ENCODE measurements at places on chromosomes 2 and 18.
A peak's percentile ranks its signal among the peaks of the same experiment; 100 is the strongest.

GRCh38 chr18:24002479-24002878 lies 12.1 kb upstream of the TTC39C start:
- DNase-seq: peak; percentile 17

GRCh38 chr2:129888461-129888860 lies 91.0 kb upstream of the RAB6C start:
- no peak for DNase-seq

DNA sequence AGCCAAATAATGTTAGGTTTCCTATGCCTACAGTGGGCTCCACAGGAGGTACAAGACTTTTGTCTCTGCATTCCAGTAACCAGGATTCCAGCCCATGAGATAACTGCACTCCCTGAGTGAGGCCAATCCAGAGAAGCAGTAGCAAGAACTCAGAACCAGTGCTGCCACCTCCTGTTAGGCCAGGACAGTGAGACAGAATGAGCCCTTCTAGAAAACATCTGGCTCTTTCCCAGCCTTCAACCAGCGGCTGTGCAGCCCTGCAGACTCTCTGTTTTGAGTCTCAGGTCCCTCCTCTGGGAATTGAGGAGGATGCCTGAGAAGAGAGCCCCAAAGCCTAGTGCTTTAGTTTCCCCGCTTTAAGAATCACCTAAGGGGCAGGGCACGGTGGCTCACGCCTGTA lies 44.2 kb downstream of the ARID5A start:
- no peak for DNase-seq

DNA sequence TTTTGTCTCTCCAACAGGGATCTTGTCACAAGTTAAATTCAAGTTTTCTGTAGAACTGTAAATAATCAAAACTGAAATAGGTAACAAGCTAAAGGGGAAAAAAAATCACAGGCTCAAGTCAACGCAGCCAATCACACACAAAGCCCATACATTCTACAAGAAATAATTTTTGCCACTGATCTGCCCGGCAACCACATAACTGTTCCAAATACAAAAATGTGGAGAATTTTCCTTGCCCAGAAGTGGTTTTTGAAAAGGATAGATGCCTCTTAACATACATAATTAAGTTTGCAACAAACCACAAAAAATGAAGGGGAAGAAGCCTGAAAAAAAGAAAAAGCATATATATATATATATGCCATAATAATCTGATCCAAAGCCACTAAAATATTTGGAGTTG lies 60.3 kb downstream of the FARSB start:
- DNase-seq: no peak

- no peak for DNase-seq
These were observed 57.3 kb downstream of the MTHFD2 start for GRCh38 chr2:74255660-74256213.

GRCh38 chr2:85505551-85506238 lies 33.3 kb upstream of the MAT2A start:
- DNase-seq: no peak

GRCh38 chr2:46377101-46377581 lies 79.9 kb downstream of the EPAS1 start:
- DNase-seq: no peak

- no peak for DNase-seq
These were observed 14.9 kb downstream of the LPIN2 start for GRCh38 chr18:2997846-2998564.

DNA sequence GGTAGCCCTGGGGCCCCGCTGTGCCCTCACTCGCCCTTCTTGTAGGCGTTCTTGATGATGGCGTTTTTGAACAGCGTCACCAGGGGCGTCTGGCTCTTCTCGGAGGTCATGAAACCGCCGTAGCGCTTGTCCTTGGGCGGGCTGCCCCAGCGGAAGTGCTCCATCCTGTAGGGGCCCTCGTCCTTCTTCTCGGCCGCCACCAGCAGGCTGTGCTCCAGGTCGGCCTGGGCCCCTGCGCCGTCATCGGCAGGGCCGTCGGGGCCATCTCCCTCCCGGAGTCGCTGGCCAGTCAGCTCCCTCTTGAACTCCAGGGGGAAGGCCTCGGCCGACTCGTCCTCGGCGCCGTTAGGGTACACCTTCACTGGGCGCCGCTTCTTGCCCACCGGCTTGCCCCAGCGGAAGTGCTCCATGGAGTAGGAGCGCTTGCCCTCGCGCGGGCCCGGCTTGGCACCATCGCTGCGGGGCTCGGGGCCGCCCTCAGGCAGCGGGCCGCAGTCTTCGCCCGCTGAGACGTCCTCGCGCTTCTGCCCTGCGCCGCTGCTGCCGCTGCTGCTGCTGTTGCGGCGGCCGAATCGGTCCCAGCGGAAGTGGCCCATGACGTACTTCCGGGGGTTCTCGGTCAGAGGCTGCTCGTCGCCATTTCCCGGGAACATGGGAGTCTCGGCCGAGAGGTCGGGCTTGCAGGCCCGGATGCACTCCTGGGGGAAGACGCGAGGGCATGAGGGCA lies 7.2 kb downstream of the POMC start:
- peak; percentile 11 for DNase-seq

GRCh38 chr2:31230751-31231150 lies 3.2 kb upstream of the EHD3 start:
- DNase-seq: no peak

DNA sequence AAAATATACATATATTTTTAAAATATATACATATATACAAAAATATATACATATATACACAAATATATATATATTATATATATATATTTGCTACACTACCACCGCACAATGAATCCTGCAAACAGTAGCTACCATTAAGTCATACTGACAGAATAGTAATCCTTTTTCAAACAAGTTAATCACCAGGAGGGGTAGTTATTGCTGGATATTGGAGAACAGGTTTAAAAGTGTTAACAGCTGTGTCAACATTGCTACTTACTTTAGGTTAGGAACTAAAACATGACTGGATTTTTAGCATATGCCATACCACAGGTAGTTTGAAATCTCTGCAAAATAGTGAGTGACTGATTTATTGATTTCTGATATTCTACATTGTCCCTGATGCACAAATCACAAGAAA lies 529.1 kb upstream of the CDH7 start:
- no peak for DNase-seq

- DNase-seq: no peak
These were observed 1.6 kb downstream of the EHD3 start for GRCh38 chr2:31235504-31235902.

GRCh38 chr2:195413422-195413821 lies 243.6 kb upstream of the SLC39A10 start:
- no peak for DNase-seq

- no peak for DNase-seq
These were observed 139.1 kb downstream of the NXPH2 start for GRCh38 chr2:138640921-138641676.

- DNase-seq: no peak
These were observed 104.3 kb downstream of the FAM210A start for GRCh38 chr18:13621886-13622619.

GRCh38 chr2:215542690-215543089 lies 106.8 kb upstream of the FN1 start:
- DNase-seq: no peak

- no peak for DNase-seq
These were observed 9.0 kb downstream of the TEX51 start for GRCh38 chr2:126907671-126908070.

DNA sequence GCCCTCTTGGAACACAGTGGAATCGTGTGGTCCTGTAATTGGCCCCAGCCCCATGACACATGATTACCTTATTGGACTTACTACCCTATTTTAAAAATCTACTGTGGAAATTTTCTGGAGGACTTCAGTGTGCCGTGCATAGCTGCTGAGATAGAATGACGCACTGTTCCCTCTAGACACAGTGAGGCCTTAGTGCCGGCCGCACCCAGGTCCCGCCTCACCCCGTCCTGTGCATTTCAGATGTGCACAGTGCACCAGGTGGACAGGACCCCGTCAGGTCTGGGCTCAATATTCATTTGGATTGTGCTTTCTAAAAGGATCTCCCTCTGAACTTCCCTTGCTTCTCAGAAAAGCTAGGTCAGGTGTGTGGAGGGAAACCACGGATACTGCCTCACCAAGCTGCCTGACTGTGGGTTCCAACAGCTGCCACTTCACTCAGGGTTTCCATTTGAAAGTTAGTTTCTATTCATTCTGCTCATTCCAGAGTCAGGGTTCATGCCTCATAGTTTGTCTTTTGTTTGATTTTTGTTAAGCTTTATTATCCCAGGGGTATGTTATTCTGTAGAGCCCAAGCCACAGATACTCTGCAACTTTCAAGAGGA lies 155.8 kb downstream of the PTGR3 start:
- no peak for DNase-seq

- DNase-seq: no peak
These were observed 35.5 kb downstream of the STAT1 start for GRCh38 chr2:190978389-190979053.

GRCh38 chr2:64015898-64016297 lies 3.3 kb downstream of the VPS54 start:
- peak; percentile 16 for DNase-seq

DNA sequence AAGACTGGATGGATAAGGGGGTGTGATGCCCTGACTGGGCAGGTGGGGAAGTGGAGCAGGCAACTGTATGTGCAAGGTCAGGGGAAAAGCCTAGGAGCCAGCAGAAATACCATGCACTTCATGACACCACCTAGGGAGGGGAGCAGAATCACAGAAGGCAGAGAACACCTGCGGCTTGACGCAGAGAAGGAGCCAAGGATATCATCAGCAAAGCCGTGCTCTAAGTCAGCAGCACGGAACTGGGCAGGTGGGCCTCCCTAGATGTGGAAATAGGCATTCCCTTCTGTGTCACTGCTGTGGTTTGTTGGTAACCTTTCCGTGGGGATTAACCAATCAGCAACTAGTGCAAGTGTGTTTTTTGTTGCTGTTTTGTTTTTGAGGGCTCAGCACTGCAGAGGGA lies 41.3 kb downstream of the HDLBP start:
- no peak for DNase-seq

DNA sequence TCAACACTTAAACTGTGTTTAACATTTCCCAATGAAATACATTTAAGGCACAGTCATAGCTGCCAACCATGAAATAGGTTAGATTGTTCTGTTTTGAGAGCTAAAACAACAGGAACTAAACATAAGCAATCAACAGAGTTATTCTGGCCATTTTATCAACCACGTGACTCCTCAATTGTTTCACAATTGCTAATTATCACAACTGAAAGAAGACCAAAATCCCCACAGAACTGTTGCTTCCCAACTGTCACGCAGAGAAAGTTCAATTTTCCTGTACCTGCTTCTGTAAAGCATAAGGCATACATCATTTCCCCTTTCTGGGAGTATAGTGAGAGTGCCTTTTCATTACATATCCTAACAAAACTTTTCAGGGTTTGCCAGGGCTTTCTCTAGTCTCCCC lies 248.6 kb downstream of the EPHA4 start:
- DNase-seq: no peak

DNA sequence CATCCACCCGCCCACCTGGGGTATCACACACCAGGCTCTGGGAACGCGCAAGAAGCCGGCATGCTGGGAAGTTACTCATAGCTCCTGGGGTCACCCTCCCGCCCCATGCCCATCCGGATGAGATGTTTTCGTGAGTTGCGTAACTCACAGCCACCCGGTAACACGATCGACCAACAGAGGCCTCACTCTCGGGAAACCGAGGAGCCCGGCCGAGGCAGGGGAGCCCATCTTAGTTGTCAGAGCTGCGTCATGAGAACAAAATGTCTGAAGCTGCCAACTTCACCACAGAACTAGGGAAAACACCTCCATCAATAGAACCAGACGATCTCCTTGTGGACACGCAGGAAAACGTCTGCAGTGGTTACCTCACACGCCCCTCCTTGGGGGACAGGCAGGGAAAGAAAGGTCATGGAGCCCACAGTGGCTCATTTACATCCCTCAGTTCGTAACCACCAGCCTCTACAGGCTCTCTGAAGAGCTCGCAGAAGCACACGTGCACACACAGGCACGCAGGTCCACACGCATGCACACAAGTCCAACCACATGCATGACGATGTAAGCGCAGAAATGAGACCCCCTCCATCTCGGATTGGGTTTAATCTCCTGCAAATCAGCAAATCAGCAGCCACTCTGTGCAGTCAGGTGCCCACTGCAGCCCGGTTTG lies 26.2 kb downstream of the ADI1 start:
- DNase-seq: no peak

DNA sequence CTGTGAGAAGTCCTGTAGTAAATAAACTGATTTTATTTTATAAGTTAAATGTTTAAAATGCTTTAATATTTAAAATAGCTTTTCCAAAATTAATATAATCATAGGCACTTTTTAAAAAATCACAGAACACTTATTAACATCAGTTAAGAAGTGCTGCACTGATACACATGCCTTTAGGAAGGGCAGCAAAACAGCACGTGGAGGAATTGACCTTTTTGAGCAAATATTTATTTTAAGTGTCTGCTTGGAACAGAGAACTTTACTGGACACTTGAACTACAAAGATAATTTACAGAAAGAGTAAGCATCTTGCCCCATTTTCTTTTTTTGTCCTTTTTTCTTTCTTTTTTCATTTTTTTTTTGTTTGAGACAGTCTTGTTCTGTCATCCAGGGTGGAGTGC lies 87.7 kb upstream of the NARS1 start:
- DNase-seq: no peak

- DNase-seq: peak; percentile 24
These were observed 185.0 kb upstream of the RASGRP3 start for GRCh38 chr2:33291278-33292013.

GRCh38 chr2:28510184-28510583 lies 14.3 kb downstream of the PLB1 start:
- no peak for DNase-seq

- no peak for DNase-seq
These were observed 83.4 kb downstream of the FAM168B start for GRCh38 chr2:131009713-131010475.

DNA sequence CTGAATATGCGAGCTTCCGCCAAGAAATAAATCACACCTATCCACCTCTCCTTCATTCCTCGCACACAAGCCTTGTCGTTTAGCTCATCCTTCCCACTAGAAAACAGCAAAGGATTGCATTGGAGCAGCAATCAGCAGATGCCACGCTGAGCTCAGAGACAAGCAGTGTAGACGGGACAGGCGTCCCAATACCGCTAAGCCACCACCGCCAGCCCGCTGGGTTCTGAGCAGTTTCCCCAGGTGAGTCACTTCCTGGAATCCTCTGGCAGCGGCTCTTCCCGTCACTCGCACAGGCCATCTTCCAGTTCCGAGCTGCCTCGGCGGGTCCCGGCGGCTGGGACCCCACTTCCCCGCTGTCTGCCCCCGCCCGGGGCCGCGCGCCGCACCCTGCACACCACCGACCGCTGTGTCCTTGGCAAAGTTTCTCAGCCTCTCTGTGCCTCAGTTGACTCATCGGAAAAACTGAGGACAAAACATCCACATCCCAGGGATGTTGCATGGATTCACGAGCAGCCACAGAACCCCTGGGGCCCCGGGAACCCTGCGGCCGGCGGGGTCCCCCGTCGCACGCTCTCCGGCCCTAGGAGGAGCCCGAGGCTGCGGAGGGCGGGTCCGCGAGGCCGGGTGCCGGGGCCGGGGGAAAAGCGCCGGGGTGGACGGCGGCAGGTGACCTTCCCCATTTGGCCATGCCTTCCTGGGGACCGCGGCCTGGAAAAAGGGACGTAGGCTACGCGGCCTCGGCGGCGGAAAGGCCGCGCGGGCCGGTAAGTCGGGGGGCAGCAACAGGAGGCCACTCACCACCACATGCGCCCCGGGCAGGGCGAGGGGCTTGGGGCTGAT lies 573 bp downstream of the KDSR start:
- DNase-seq: peak; percentile 24

GRCh38 chr2:68225119-68225632 lies 27.2 kb downstream of the PPP3R1 start:
- DNase-seq: peak; percentile 79

All from inflammatory macrophage (primary cell).